ENCODE measurements at places on chromosomes 4 and X. TPM values are rescaled to one million over a fixed set of nuclear protein-coding genes. Genes with fewer than 3 reads are reported as not detected.

The CDKL5 gene
- total RNA-seq = 2.6 TPM

GRCh38 chr4:87427518-87427868, 5.1 kb downstream of the NUDT9 start:
- no peak for DNase-seq

DNA sequence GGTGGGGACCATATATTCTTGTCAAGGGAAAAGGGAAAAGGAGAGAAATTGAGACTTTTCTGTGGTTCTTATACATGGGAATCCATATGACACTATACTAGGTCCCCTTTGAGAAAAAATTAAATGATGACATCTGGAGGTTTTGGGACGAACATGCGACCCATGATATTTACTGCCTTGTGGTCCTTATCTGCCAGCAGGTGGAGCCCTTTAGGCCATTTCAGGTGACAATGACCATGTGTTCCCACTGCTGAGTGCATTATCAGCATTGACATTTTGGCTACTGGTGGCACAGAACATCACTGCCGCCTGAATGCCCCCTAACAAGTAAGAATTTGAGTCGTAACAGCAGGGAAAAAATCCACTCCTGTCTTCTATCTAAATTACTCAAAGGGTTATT, 843.4 kb downstream of the FSTL5 start:
- DNase-seq = no peak

DNA sequence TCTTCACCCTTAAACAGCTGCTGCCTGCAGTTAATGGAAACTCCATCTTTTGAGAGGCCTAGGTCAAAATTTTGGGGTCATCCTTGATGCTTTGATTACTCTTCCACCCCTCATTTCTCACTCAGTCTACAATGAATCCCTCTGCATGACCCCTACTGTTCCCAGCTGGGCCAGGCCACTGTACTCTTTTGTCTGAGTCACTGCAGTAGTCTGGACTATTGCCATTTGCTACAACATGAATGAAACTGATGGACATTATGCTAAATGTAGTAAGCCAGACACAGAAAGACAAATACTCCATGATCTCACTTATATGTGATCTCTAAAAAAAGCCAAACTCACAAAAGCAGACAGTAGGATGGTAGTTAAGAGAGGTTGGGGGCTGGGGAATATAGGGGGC, 28.3 kb downstream of the STK32B start:
- DNase-seq = no peak

- DNase-seq = peak; percentile 3
Observed at GRCh38 chr4:25030277-25031076, at the start of gene LGI2. Gene LGI2, minus strand, starts transcription at chr4:25030946. Its CDS starts 253 bp downstream, at chr4:25030693.
